Dorsolateral prefrontal cortex (tissue), 122 donors: ENCODE measurements at places on chromosomes 3 and 15.
A peak's percentile ranks its signal among the peaks of the same experiment; 100 is the strongest.

GRCh38 chr15:67504056-67504455, 16.9 kb upstream of the C15orf61 start:
- no peak for DNase-seq

DNA sequence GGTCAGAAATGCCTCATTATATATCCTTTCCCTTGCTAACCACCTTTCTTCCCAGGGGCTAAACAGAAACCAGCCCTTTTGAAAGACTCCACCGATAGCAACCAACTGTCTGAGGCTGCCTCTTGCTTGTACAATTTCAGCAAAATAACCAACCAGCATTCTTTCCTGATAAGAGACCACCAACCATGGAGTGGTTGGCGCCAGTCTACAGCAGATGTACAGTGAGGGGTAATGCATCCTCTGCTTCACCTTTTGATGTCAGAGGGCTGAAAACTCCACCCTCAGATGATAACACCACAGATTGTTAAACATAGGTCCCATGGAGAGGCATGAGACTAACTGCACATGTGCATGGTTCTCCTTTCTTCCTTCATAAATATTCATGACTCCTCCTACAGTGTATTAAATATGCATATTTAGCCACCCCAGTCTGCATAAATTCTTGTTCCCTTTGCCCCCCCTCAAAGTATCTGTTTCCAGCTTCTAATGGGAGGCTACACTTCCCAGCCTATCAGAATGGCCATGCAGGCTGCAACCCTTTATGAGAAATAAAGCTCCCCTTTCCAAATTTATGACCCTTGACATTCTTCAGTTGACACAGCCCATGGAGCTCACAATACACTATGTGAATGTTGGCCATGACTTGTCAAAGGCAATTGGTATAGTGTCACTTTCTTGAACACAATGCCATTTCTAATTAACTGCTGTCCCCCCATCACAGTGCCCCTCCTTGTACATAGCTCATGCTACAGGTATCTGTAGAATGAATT, 48.3 kb downstream of the GABRB3 start:
- no peak for DNase-seq

GRCh38 chr3:112767177-112767576, 79.5 kb downstream of the CD200R1L start:
- DNase-seq = no peak

DNA sequence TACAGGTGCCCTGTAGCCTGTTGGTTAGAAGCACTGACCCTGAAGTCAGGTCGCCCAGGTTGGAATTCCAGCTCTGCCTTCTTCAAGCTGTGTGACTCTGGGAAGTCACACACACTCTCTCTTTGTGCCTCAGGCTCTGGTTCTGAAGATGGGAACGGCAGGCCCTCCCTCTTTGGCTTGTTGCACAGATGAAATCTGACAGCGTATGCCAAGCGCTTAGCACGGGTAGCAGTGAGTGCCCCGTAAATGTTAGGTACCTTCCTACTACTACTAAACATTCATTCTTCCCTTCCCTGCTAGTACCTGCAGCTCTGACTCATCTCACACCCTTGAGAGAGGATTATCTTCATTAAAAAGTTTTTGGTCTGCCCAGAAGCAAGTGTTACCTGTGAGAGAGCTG, 139.0 kb downstream of the PGPEP1L start:
- DNase-seq = no peak

GRCh38 chr3:193869221-193870201, 266.4 kb upstream of the HES1 start:
- peak; percentile 56 for DNase-seq

DNA sequence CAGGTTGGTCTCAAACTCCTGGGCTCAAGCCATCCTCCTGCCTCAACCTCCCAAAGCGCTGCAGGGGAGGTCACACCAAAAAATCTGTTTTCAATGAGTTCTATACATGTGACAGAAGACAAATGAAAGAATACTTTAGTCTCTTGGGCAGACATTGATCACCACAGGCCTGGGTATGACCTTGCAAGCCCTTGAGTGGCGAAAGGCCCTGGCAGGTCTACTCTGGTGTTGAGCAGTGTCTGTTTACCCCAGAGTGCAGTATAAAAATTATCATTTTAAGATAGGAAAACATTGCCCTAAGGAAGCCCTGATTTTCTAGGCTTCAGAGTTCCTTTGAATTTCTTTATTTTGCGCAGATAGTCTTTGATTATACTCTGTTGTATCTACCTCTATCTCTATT, 61.6 kb upstream of the GBE1 start:
- DNase-seq = no peak

GRCh38 chr3:194908496-194908895, 222.8 kb downstream of the FAM43A start:
- no peak for DNase-seq

- no peak for DNase-seq
These were observed 55.4 kb upstream of the GRIP2 start for GRCh38 chr3:14595561-14595960.

GRCh38 chr3:186209810-186210752, 101.2 kb upstream of the ETV5 start:
- DNase-seq = peak; percentile 87

GRCh38 chr3:155978324-155978723, 107.9 kb downstream of the GMPS start:
- DNase-seq = no peak

- DNase-seq = peak; percentile 35
These were observed 5.2 kb downstream of the TBC1D2B start for GRCh38 chr15:78072080-78072892.

- no peak for DNase-seq
These were observed 8.8 kb upstream of the TOPBP1 start for GRCh38 chr3:133670525-133670995.

- DNase-seq = no peak
These were observed 8.3 kb upstream of the CLEC3B start for GRCh38 chr3:45017821-45018220.

DNA sequence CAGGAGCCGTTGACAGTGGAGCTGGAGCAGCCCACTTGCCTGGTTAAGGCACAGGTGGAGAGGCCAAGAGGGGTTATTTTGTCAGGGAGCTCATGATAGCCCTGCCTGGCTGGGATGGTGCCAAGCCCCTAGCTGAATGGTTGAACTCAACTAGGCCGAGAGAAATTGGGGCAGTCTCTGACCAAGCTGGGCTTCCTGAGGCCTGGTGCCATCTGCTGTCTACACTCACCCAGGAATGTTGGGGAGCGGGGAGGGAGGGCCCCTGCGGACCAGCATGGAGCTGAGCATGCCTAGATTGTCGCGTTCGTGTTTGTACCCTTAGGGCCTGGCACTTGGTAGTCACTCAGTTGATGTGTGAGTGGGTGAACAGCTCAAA, 1.2 kb downstream of the BRPF1 start:
- DNase-seq = no peak

DNA sequence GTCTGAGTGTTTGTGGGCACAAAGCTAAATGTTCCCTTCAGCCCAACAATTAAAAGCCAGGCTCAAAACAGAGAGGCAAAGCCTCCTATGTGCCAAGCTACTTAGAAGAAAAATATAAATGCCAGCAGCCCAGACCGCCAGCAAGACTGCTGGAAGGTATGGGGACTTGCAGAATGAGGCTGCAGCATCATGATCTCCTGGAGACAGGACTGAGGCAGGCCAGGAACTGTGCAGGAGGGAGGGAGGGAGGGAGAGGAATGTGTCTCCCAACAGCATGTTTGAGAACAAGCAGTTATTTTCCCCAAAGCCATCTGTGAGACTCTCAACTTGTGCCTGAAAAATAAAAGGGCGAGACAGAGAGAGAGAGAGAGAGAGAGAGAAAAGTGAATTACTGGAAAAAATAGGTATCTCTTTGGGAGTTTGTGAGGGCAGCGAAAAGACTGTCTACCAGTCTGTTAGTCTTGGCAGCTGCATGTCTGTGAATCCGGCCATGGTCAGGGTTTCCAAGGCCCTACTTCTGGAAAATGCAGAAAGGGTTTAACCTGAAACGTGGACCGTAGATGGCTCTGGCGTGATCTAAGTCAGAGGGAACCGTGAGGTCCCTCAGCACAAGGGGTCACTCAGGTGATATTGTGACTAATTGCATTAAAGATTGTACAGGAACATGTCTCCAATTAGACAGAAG, 139.7 kb upstream of the COL8A1 start:
- DNase-seq = no peak

- peak; percentile 47 for DNase-seq
These were observed at the start of gene LXN for GRCh38 chr3:158672215-158673176. Gene LXN, minus strand, starts transcription at chr3:158672648. Its CDS starts 170 bp downstream, at chr3:158672478.

DNA sequence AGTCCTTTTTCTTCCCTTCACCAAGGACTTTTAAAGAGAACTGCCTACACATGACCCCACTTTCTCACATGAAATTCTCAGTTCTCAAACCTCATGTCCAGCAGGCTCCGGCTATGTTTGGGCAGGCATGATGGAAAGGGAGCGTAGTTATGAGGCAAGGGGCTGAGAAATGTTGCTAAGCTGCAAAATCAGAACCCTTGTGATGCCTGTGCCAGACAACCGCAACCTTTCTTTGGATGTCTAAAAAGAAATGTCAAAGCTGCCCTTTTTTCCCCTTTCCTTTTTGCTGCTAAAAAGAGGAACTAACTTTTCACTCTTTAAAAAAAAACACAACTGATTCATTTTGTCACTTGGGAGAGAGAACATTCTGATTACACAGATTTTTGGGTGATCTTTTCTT, 19.2 kb downstream of the GNB4 start:
- DNase-seq = no peak
